ENCODE measurements at places on chromosomes 7 and 10.
A peak's percentile ranks its signal among the peaks of the same experiment; 100 is the strongest.

DNA sequence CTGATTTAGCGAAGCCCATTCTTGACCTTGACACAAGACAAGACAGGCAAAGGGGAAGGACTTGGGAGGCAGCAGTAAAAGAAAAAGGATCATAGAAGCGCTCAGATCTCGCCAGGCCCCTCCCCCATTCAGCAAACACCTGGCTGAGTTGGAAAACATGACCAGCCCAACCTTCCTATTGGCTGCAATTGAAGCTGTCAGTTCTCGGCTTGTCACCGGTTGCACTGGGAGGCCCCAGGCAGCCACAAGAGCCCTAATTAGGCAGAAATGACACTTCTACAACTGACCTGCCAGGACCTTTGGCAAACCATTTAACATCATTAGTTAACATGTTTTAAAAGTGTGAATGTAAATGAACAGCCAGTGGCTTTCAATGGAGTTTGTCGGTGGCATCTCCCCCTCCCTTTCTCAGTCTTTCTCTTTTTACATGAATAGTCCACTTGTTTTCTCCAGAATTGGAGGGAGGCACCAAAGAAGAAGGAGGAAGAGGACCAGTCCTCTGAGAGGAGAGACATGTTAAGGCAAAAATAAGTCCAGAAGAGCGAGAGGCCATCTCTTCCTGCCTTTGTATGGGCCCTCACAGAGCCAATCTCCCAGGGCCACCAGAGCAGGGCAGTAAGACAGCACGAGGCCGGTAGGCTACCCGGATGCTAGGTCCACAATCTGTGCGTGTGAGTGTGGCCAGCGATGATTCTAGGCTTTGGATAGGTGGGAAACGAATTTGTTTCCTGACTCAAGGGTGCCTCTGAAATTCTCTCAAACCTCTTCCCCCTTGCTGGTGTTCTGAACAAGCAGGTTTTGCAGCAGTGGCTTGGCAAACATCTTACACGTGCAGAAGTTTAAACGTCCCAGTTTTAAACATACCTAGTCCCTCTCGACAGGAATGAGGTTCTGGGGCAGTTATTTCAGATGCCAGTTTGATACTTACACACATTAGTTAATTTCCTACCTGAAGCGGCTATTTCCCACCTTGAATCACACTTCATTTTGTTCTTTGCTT is 15.0 kb upstream of the ENO4 start:
- DNase-seq: no peak

- DNase-seq: no peak
These were observed 172.8 kb upstream of the CDK1 start for GRCh38 chr10:60605476-60605875.

GRCh38 chr7:120841608-120842007 is 16.3 kb downstream of the TSPAN12 start:
- DNase-seq: no peak

- no peak for DNase-seq
These were observed 39.2 kb downstream of the ST8SIA6 start for GRCh38 chr10:17415046-17415658.

DNA sequence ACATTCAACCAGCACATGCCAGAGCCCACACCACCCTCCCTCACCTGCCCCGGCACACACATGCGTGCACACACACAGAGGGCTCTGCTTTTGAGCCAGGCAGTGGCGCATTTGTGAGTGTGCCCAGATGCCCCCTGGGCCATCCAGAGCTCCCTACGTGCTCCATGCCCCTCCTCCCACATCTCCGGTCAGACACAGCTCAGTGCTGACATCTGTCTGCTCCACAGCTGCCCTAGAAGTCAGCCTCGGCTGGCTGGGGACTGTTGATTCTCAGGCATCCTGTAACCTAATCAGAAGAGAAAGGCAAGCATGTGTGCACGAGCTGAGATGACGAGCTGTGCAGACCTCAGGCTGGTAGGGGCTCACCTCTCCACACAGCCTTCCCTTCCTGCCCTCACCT is 135.1 kb downstream of the ZMIZ1 start:
- no peak for DNase-seq

DNA sequence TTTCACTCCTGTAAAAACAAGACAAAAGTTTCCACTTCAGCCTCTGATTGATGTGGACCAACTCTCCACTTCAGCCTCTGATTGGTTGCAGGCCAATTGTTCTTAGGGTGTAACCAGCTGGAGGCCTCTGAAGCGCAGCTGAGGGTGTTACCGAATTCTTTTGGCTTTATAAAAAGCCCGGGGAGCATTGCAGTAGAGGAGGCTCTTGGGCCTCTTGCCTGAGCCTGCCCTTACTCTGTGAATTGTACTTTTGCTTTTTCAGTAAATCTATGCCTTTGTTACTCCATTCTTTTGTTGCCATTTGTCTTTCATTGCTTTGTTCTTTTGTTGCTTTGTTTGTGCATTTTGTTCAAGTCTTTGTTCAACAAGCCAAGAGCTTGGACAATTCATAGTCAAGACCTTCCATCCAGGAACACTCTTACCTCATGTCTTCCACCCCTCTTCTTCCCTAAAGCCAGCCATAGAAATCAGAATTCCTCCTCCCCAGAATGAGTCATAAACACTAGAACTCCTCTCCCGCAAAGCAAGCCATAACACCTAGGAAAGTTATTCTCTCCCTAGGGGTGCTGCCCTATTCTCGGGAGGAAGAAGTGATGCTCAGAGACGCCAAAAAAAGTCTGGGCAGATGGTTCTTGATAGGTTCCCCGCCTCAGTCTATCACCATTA is 53.5 kb upstream of the ARMC3 start:
- no peak for DNase-seq

- no peak for DNase-seq
These were observed 389.2 kb downstream of the MAGI2 start for GRCh38 chr7:79064187-79064823.

GRCh38 chr7:33824911-33825459 is 80.4 kb upstream of the BMPER start:
- no peak for DNase-seq

DNA sequence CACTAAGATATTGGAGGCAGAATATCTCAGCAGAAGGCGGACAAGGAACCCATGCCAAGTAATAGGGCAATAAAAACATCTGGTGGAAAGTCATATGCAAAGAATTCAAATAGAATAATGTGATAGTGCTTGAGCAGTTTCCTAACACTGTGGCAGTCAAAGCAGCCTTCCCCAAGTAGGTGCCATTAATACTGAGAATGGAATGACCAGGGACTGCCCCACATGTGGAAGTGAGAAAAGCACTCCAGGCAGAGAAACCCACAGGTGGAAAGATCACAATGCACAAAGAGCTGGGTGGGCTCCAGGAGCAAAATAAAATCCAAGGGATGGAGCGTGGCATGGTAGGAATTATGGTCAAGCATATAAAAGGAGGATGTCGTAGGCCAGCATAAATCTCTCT is 64.4 kb upstream of the NME8 start:
- DNase-seq: no peak

- no peak for DNase-seq
These were observed 161.6 kb downstream of the JAZF1 start for GRCh38 chr7:28018856-28019465.

DNA sequence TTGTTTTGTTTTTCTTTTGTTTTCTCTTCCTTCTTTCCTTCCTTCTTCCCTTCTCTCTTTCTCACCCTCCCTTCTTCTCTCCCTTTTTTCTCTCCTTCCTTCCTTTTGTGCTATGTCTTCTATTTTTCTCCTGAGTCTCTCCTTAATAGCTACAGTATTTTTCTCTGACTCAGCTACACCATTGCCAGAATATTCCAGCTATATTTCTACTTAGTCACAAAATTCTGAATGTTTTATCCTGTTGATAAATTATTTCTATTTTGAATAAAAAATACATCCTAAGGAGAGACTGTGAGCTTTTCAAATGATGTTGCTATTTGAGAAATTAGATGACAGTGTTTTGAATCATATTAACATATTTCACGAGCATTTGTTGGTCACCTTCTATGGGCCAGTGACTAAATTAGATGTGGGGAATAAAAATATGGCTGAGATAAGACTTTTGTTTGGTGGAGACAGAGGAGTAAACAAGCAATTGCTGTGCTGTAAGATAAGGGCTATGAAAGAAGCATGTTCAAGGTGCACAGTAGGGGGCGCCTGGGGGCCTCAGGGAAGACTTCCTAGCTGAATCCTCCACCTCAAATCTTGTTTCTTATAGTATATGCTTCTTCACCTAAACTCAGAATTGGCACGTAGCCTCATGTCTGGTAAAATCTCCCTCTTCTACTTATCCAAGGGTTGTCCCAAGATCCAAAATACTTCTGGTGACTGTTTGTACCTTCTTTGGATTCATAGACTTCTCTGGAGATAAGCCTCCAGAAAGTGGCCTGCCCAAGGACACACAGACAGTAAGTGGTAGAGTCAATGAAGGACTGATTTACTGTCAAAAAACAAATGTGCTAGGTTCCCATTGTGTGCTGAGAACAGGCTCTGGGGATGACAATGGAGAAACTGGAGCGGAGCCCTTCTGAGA is 115.5 kb upstream of the CREB5 start:
- DNase-seq: peak; percentile 8

GRCh38 chr10:106919871-106920282 is 244.6 kb downstream of the SORCS1 start:
- no peak for DNase-seq

DNA sequence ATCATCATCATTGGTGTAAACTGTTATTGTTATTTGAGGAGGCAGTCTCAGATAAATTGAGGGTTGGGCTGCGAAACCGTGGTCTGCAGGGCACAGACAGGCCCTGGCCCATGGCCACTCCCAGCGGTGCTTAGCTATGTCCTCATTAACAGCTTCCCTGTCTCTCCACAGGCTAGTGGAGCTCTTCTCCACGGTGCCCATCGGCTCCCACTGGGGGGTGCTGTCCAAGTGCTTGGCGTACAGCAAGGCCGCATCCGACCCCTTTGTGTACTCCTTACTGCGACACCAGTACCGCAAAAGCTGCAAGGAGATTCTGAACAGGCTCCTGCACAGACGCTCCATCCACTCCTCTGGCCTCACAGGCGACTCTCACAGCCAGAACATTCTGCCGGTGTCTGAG is 21.6 kb downstream of the GPR26 start:
- DNase-seq: no peak

DNA sequence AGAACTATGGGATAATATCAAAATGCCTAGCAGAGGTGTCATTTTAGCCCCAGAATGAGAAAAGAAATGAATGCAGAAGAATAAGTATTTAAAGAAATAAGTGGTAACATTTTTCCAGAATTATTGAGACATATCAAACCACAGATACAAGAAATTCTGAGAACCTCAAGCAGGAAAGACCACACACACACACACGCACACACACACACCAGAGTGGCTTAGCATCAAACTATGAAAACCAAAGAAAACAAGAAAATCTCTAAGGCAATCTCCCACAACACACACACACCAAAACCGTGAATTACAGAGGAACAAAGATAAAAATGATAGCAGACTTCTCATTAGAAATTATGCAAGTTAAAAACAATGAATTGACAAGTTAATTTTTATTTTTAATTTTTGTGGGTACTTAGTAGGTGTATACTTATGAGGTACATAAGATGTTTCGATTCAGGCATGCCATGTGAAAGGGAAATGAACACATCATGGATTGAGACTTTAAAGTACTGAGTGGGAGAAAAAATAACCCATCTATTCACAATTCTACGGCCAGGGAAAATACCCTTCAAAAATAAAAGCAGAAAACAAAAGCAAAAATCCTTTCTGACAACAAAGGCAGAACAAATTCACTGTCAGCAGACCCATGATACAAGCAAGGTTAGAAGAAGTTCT is 14.6 kb downstream of the PPIF start:
- DNase-seq: no peak

DNA sequence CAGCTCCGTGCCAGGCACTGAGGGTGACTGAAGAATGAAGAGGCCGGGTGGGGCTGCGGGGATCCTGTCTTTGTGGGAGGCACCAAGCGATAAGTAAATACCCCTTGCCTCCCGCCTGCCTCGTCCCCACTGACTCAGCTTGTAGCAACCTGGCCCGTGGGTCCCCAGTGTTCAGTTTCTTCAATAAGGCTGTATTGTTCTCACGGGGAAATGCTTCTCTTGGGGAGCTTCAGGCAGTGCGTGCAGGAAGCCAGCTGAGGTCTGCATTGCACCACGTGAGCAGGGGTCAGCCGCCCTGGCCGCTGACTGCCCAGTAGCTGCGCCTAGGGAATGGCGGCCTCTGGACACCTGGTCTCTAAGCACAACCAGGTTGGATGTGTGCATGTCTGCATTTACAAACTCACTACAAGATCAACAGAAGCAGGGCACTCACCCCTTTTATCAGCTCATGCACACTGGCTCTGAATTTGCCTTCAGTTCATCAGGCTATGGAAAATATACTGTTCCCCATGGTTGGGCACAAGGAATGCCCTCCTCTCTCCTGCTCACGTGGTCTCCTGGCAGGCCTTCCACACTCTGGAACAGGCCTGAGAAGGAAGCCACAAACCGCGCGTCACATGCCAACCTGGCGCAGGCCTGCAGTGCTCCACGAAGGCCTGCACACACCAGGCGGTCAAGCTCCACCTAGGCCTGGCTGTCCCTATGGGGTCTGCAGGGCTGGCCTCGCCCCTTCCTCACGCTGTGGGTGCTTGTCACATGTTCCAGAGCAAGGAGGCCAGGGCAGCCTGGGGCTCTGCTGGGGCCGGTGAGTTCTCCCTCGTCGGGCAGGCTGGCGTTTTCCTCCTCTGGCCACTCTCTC is 135.7 kb upstream of the RNF32 start:
- no peak for DNase-seq

DNA sequence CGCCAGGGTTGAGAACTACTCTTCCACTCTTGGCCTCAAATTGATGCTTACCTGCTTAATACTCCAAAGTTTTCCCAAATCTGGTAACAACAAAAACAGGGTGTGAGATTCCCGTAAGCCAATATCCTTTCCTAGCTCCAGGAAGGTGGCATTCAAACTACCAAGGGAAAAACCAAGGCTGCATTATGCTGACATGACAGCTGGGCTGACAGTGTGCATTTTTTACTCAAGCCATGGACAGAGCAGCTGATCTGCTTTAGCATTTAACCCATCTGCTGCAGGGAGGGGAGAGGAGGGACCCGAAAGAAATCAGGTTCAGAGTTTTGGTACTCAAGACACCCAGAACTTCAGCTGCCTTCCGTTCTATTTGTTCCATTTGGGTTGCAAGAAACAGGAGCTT is 49.8 kb upstream of the RAPGEF5 start:
- DNase-seq: no peak

DNA sequence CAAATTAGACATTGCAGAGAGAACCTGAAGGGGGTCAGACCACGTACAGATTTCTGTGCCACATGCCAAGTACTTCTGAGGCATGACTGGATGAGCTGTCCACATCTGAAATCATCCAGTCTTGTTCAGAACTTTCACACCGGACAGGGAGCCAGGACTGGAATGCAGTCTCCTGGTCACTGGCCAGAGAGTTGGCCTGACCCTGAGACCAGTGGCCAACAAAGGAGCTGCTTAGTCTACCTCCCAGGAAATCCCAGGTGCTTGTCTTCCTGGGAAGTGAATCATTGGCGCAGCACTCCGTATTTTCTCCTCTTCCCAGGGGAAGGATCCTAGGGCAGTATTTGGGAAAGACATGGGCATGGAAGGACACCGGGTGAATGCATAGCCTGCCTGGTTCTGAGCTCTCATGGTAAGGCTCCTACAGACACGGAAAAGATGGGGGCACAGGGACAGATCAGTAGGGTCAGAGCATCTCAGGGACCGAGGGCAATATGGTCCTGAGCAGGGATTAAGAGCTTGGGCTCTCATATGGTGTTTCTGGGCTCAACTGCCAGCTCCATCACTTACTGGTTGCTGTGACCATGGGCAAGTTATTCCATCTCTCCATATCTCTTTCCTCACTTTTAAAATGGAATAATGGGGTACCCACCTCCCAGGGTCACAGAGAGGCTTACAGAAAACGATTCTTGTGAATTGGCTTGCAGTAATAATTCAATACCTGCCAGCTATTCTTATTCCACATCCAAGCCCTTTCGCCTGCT is 1.3 kb upstream of the SCD start:
- DNase-seq: no peak

GRCh38 chr7:25662841-25663800 is 434.8 kb upstream of the NPVF start:
- DNase-seq: no peak
